ENCODE measurements at places on chromosomes 16 and 17. TPM values are rescaled to one million over a fixed set of nuclear protein-coding genes. Genes with fewer than 3 reads are reported as not detected.

The STX1B gene
- total RNA-seq, result 1.0 TPM

DNA sequence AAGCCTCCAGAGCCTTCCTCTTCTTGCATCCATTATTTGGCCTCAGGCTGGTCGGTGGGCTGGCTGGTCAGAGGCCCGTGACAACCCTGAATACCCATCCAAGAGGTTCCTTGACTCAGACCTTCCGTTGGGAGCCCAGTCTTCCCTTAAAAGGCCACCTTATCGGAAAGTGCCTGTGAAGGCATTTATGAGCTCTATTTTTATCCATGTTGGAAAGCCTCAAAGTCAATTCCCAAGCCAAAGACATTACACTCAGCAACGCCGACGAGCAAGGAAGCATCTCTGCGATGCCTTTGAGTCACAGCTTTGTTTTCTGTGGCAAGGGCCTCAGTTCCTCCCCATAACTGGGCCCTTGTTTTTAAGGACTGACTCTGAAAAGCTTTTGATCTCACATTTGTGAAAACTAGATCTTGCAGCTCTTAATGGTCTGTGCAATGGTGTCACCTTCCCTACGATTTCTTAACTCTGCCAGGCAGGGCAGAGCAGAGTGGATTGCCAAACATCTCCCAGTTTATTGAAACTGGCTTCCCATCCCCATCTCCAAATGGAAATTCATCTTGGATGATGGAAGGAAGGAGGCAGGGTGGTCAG, 13.3 kb upstream of the SPOP start:
- H3K27ac ChIP-seq, result peak overlapping the region; percentile 64
- peaks cover 9% of the 10 kb centered on the region for H3K4me1 ChIP-seq
- H3K4me3 ChIP-seq, result no peak overlapping the region
- H3K27me3 ChIP-seq, result peaks cover 27% of the 10 kb centered on the region

- no peak overlapping the region for H3K27ac ChIP-seq
- no peak for DNase-seq
- no peak overlapping the region for H3K4me3 ChIP-seq
- H3K4me1 ChIP-seq, result no peaks in the 10 kb centered on the region
Observed at GRCh38 chr16:71637398-71637797, 11.4 kb downstream of the MARVELD3 start.

The PHB1 gene
- total RNA-seq, result 168 TPM

DNA sequence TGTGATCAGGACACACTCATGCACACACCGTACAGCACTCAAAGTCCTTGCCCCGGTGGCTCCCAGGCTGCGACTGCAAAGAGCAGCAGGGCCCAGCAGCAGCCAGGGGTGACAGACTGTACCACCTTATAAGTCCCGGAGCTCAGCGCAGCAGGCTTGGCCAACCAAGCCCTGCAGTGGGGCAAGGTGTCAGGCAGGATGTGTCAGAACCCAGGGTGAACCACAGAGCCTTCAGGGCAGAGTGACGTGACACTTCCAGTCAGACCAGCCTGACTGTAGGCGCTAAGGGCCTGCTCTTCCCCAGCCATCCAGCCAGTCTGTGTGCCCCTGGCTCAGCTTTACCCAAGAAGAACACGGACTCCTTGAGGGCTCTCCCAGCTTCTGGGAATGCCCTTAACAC, 204.1 kb downstream of the COPRS start:
- H3K27me3 ChIP-seq, result peaks cover 14% of the 10 kb centered on the region
- H3K4me1 ChIP-seq, result no peaks in the 10 kb centered on the region
- no peak for DNase-seq
- no peak overlapping the region for H3K27ac ChIP-seq

DNA sequence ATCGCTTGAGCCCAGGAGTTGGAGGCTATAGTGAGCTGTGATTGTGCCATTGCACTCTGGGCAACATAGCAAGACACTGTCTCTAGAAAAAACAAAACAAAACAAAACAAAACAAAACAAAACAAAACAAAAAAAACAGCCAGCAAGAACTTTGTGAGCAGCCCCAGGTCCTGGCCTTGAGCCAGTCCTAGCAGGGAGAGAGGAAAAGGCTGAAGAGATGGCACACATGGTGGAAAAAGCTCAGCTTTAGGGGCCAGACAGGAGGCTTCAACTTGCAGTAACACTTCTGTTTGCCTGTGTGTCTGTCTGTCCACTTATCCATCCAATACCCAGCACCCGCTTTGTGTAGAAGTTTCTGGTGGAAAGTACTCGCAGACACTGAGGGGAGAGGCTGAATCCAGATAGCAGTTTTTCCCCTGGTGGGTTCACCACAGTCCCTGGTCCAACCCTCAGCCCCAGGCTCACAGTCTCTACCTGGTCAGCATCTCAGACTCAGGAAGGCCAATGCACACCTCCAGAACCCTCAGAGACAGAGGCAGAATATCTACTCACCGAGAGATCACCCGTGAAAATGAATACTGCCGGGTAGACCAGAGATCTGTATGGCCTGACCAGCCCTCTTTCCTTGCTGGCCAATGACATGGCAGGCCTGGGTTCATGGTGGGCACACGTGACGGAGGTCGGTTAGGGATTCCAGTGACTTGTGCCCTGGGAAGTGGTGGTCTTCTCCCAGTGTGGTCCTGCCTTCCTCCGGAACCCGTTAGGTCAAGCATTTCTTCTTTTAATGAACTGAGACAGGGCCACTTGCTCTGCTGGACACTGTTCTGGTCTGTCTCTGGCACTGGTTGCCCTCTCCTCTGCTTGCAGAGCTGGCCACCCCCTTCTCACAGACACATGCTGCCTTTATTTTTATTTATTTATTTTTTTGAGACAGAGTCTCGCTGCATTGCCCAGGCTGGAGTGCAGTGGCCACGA, 79.5 kb upstream of the DNAJA2 start:
- no peaks in the 10 kb centered on the region for H3K27me3 ChIP-seq
- peak overlapping the region; percentile 57 for H3K27ac ChIP-seq
- no peaks in the 10 kb centered on the region for H3K36me3 ChIP-seq
- no peak overlapping the region for H3K4me3 ChIP-seq
- DNase-seq, result no peak
- no peaks in the 10 kb centered on the region for H3K4me1 ChIP-seq

The KRT33A gene
- not detected for total RNA-seq

GRCh38 chr16:85660843-85661739, 27.7 kb downstream of the GINS2 start:
- H3K4me1 ChIP-seq, result no peaks in the 10 kb centered on the region
- H3K36me3 ChIP-seq, result peaks cover 24% of the 10 kb centered on the region
- no peak overlapping the region for H3K4me3 ChIP-seq
- no peaks in the 10 kb centered on the region for H3K27me3 ChIP-seq
- no peak for DNase-seq
- no peak overlapping the region for H3K27ac ChIP-seq

The PERCC1 gene
- total RNA-seq, result 7.1 TPM

DNA sequence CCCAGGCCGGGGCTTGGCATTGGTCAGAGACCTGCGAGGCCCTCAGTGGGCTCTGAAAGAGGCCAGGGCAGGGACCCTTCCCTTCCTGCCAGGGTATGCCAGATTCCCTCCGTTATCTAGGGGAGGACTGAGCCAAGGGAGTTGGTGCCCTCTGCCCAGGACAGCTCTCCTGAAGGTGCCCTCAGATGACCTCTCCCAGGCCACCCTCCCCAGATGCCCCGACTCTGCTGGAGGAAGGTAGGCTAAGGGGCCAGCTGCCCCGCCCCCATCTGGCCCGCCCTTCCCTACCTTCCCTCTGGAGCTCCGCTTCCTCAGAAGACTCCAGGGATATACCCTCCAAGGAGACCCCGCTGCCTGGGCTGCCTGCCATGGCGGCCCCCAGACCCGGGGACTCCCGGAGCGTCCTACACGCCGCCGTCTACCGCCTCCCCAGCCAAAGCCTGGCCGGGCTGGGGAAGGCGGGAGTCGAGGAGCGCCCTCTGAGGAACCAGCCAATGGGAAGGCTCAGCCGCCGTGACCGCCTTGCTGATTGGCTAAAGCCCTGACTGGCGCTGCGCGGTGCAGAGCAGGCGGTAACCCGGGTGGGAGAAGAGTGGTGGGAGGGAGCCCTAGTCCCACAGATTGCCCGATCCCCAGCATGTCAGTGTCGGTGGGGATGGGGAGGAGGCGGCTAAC, 7.0 kb downstream of the MPP2 start:
- peak overlapping the region; percentile 68 for H3K4me3 ChIP-seq
- H3K4me1 ChIP-seq, result peaks cover 8% of the 10 kb centered on the region
- DNase-seq, result peak; percentile 76

- H3K27ac ChIP-seq, result no peak overlapping the region
- DNase-seq, result no peak
- H3K4me3 ChIP-seq, result no peak overlapping the region
- H3K27me3 ChIP-seq, result no peaks in the 10 kb centered on the region
- H3K4me1 ChIP-seq, result peaks cover 17% of the 10 kb centered on the region
- peaks cover 4% of the 10 kb centered on the region for H3K36me3 ChIP-seq
Observed at GRCh38 chr16:50198802-50199403, 45.8 kb downstream of the TENT4B start.

GRCh38 chr17:80860101-80860671, 131.5 kb upstream of the CHMP6 start:
- no peak overlapping the region for H3K4me3 ChIP-seq
- DNase-seq, result no peak
- H3K36me3 ChIP-seq, result peaks cover 22% of the 10 kb centered on the region
- H3K27ac ChIP-seq, result no peak overlapping the region
- H3K4me1 ChIP-seq, result peaks cover 1% of the 10 kb centered on the region

The IGF2BP1 gene
- 326 TPM for total RNA-seq

DNA sequence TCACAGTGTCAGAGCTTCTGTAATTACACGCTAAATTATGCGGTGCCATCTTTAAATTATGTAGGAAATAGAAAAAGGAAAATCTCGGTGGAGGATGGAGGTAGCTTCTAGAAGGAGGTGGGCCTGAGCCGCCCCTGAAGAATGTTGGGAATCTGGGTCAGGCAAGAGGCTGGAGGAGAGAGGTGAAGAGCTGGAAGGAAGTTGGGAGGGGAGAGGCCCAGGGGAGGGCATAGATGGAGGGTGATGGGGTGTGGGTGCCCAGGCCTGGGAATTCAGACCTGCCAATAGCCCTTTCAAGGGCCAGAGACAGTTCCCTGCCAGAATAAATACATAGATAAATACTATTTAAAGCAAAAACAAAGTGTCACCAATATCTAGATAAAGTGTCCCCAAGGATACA, 415.0 kb upstream of the HSBP1 start:
- no peaks in the 10 kb centered on the region for H3K4me1 ChIP-seq
- H3K27ac ChIP-seq, result no peak overlapping the region
- no peaks in the 10 kb centered on the region for H3K27me3 ChIP-seq
- DNase-seq, result no peak
- no peak overlapping the region for H3K4me3 ChIP-seq

- no peak for DNase-seq
- H3K27ac ChIP-seq, result no peak overlapping the region
- H3K4me3 ChIP-seq, result peak overlapping the region; percentile 6
- peaks cover 43% of the 10 kb centered on the region for H3K4me1 ChIP-seq
Observed at GRCh38 chr17:7490144-7490543, 6.0 kb downstream of the POLR2A start.

The CHST5 gene
- total RNA-seq, result 0.24 TPM

GRCh38 chr16:82862057-82862456, 235.3 kb downstream of the CDH13 start:
- DNase-seq, result no peak
- no peaks in the 10 kb centered on the region for H3K4me1 ChIP-seq
- H3K27me3 ChIP-seq, result peaks cover 3% of the 10 kb centered on the region
- H3K27ac ChIP-seq, result no peak overlapping the region

The ZNF267 gene
- total RNA-seq, result 15.3 TPM

- peaks cover 9% of the 10 kb centered on the region for H3K27me3 ChIP-seq
- H3K4me3 ChIP-seq, result no peak overlapping the region
- no peaks in the 10 kb centered on the region for H3K36me3 ChIP-seq
- peaks cover 2% of the 10 kb centered on the region for H3K4me1 ChIP-seq
- DNase-seq, result no peak
- no peak overlapping the region for H3K27ac ChIP-seq
Observed at GRCh38 chr16:77171745-77172635, 19.0 kb upstream of the MON1B start.

DNA sequence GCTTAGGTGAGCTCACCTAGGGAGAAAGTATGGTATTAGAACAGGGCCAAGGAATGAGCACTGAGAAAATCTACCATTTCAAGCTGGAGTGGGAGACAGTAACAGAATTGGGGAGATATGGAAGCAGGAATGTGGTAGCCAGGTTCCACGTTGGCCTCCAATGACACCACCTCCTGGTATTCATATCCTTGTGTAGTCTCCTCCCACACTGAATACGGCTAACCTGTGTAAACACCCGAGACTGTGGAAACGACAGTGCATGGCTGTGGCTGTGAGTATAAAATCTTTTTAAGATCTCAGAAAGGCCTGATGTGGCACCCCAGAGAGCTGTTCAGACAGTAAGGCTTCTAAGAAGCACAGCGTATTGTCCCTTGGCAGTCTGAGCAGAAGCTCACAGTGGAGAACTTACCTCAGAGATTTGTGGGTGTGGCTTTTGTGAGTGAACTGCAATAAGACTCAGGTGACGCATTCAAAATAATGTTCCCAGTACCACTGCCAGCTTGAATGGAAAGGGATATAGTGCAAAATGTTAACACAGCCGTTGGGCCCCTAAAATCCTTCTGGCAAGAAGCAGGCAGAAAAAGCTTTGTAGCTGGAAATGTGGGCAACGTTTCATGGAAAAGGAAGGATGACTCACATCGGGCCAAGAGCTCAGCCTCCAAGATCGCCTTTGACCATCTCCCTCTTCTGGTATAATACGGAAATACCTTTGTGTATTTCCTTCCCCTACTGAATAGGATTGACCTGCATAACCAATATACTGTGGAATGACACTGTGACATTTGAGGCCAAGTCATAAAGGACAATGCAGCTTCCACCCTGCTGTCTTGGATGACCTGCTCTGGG, 14.4 kb downstream of the SDR42E1 start:
- no peak overlapping the region for H3K4me3 ChIP-seq
- peaks cover 18% of the 10 kb centered on the region for H3K4me1 ChIP-seq
- H3K36me3 ChIP-seq, result no peaks in the 10 kb centered on the region
- no peak overlapping the region for H3K27ac ChIP-seq

DNA sequence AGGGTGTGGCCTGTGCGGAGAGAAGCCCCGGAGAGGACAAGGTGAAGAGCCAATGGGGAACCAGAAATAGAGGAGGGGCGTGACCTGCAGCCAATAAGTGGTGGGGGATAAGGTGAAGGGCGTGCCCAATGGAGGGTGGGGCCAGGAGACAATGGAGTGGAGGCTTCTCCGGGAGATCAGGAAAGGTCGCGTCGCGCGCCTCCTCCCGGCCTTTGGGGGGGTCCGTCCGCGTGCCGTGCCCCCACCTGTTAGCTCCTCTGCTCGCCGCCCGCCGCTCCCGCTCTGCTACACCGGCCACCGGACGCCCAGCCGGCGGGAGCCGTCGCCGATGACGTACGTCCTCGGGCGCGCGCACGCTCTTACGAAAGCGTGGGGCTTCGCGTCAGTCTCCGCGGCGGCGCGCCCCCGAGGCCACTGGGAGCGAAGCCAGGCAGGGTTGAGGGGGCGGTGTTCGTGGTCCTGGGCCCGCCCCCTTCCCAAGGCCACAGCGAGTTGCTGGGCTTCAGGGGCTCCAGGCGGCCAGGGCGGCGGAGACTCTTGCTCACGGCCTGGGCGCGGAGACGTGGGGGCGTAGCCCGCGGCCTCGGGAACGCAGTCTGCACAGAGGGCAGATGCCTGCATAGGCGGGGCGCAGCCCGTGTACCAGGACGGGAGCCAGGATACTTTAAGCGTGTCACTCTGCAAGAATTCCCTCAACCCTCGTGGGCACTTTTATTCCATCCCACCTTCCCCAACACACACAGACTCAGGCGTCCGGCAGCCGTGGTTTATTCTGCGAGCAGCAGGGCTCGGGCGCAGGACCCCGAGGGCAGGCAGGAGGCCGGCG, at the start of gene MATCAP1:
Gene MATCAP1 (minus strand): TSS at position 337 of the 826 bp plus-strand sequence. CDS start 3,353 bp downstream, outside the sequence.
- H3K27ac ChIP-seq, result no peak within 1 kb of the TSS
- peak within 1 kb of the TSS; percentile 51 for H3K4me3 ChIP-seq
- peaks cover 9% of the 10 kb centered on the region for H3K27me3 ChIP-seq
- no peaks in the 10 kb centered on the region for H3K36me3 ChIP-seq
- DNase-seq, result peak; percentile 89

GRCh38 chr17:1683459-1683858, 1.2 kb downstream of the PRPF8 start:
- peaks cover 20% of the 10 kb centered on the region for H3K4me1 ChIP-seq
- peak overlapping the region; percentile 97 for H3K4me3 ChIP-seq
- peaks cover 34% of the 10 kb centered on the region for H3K36me3 ChIP-seq
